Muscle of back (tissue), 13 donors: ENCODE measurements at places on chromosomes 1 and 21.

GRCh38 chr1:64470665-64471217, 812 bp downstream of the CACHD1 start:
- peak; percentile 88 for DNase-seq

DNA sequence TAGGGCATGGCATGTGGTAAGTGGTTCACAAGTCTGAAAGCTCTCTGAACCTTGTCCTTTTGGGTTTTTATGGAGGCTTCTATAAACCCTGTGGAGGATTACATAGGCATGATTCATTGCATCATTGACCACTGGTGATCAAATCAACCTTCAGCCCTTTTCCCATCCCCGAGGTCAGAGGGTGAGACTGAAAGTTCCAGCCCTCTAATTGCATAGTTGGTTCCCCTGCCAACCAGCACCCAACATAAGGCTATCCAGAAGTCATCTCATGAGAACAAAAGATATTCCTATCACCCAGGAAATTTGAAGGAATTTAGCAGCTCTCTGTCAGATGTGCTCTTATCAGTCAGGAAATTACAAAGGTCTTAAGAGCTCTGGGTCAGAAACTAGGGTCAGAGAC, 89.5 kb upstream of the ARTN start:
- DNase-seq: no peak

DNA sequence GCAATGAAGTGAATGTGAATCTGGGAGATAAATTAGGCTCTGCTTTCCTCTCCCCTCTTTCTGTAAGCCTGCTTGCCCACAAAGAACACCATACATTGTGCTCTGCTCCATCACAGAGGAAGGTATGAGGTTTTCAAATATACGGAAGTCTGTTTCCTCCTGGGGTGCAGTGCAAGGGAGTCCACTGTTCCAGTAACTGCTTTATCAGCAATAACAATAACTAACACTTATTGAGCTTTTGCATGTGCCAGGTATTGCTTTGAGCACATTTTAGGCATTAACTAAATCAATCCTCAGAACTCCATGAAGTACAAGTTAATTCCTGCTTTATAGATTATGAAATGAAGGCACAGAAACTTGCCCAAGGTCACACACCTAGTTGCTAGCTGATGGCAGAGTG, 10.0 kb downstream of the LTN1 start:
- DNase-seq: no peak

GRCh38 chr1:167797015-167797414, 75.2 kb downstream of the MPZL1 start:
- DNase-seq: peak; percentile 80

- DNase-seq: peak; percentile 16
Observed at GRCh38 chr1:206754011-206754410, 16.6 kb upstream of the IL19 start.

GRCh38 chr1:196144588-196144987, 463.7 kb downstream of the KCNT2 start:
- no peak for DNase-seq

DNA sequence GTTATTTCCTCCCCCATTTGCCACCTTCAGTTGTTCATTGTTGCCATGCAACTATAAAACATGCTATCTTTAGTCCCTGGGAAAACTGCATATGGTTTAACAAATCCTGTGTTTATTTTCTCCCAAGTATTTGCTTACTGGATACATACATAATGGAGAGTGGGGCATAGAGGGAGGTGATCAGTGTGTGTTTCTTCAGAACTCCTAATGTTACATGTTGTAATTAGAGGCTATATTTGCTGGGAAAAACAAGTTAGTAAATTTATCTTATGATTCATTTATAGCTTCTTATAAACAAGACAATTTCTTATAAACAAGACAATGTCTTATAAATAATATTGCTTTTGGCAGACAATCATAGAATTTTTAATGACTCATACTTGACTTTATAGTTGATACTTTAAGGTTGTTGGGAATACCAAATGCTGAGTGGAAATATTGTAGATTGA, 7.3 kb upstream of the GIPC2 start:
- no peak for DNase-seq

GRCh38 chr21:28261298-28261697, 731.4 kb downstream of the LTN1 start:
- DNase-seq: peak; percentile 22

DNA sequence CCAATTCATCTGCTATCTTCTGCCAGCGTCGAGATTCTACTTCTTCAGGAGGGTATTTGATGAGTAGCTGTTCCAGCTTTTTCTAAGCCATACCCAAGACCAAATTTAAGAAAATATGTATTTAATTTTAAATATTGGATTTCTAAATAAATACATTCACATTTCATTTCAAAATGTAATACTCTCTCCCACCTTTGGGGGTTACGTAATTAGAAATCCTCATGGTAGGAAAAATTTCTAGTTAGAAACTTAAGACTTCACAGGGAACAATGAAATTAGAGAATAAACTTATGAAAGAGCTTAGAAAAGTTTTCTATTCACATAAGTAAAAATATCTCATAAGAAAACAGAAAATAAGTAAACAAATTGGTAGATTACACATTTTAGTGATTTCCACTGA, 102.9 kb downstream of the ZZZ3 start:
- no peak for DNase-seq
